ENCODE measurements at places on chromosomes 12 and 14. TPM values are rescaled to one million over a fixed set of nuclear protein-coding genes. Genes with fewer than 3 reads are reported as not detected.

The RTL1 gene
- polyA plus RNA-seq, result not detected

The CD69 gene
- polyA plus RNA-seq, result not detected

The BRF1 gene
- polyA plus RNA-seq, result 8.1 TPM

The ZNF140 gene
- 15.9 TPM for polyA plus RNA-seq

The MYH6 gene
- polyA plus RNA-seq, result not detected

DNA sequence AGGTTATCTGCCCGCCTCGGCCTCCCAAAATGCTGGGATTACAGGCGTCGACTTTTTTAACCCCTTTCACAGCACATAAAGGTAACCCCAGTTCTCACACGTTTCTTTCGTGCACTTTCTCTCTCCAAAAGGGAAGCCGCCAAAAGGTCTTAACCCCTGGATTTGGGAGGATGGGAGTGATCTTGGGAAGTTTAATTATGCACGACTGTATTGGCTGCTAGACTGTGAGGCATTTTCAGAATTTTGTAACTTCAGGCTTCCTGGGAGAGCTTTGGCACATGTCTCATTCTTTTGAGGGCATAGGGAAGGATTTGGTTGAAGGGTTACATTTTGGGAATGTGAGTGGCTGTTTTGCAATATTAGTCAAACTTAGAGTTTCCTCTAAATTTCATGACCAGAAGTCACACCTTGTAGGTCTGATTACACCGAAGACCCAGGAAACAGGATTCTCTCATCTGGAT, 1.4 kb upstream of the SMARCC2 start:
- H3K4me3 ChIP-seq, result peak overlapping the region; percentile 7
- H3K36me3 ChIP-seq, result peaks cover 4% of the 10 kb centered on the region
- no peak for DNase-seq
- H3K27me3 ChIP-seq, result no peaks in the 10 kb centered on the region
- peaks cover 13% of the 10 kb centered on the region for H3K4me1 ChIP-seq
- H3K27ac ChIP-seq, result peak overlapping the region; percentile 18

- DNase-seq, result no peak
- H3K36me3 ChIP-seq, result peaks cover 2% of the 10 kb centered on the region
- peak overlapping the region; percentile 94 for H3K27ac ChIP-seq
- H3K27me3 ChIP-seq, result no peaks in the 10 kb centered on the region
- H3K4me1 ChIP-seq, result peaks cover 23% of the 10 kb centered on the region
Observed at GRCh38 chr12:65170209-65170881, 962 bp downstream of the LEMD3 start.

DNA sequence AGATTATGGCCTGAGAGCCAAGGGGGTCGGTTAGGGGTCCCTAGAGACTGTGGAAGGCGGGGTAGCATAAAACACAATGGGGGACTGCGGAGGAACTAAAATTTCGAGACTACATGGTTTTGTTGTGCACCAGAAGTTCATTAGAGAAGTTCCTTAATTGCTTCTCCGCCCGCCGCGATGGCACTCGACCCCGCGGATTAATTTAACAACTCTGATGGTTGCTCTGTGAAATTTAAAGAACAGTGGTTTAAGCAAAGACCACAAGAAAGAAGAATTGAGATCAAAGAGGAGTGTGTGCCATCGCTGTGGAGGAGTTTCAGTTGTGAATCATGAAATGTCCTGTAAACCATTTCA, 1.4 kb upstream of the CCDC88C start:
- peaks cover 22% of the 10 kb centered on the region for H3K4me1 ChIP-seq
- DNase-seq, result no peak
- H3K27me3 ChIP-seq, result no peaks in the 10 kb centered on the region
- H3K36me3 ChIP-seq, result no peaks in the 10 kb centered on the region

DNA sequence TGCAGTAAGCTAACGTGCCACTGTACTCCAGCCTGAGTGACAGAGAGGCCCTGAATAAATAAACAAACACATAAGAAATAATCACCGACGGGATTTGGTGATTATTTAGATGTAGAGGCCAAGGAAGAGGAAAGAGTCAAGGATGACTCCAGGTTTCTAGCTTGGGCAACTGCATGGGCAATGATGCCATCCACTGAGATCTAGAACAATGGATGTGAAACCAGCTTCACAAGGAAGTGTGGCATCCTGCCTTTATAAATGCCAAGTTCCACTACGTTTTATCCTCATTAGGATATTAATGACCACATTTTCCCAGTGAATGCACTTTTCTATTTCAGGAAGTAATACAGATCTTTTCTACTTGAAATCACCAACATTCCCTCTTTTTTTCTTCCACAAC, 10.9 kb upstream of the PTGER2 start:
- peaks cover 4% of the 10 kb centered on the region for H3K27me3 ChIP-seq
- H3K27ac ChIP-seq, result no peak overlapping the region
- no peak overlapping the region for H3K4me3 ChIP-seq
- no peaks in the 10 kb centered on the region for H3K4me1 ChIP-seq
- DNase-seq, result no peak
- H3K36me3 ChIP-seq, result no peaks in the 10 kb centered on the region

DNA sequence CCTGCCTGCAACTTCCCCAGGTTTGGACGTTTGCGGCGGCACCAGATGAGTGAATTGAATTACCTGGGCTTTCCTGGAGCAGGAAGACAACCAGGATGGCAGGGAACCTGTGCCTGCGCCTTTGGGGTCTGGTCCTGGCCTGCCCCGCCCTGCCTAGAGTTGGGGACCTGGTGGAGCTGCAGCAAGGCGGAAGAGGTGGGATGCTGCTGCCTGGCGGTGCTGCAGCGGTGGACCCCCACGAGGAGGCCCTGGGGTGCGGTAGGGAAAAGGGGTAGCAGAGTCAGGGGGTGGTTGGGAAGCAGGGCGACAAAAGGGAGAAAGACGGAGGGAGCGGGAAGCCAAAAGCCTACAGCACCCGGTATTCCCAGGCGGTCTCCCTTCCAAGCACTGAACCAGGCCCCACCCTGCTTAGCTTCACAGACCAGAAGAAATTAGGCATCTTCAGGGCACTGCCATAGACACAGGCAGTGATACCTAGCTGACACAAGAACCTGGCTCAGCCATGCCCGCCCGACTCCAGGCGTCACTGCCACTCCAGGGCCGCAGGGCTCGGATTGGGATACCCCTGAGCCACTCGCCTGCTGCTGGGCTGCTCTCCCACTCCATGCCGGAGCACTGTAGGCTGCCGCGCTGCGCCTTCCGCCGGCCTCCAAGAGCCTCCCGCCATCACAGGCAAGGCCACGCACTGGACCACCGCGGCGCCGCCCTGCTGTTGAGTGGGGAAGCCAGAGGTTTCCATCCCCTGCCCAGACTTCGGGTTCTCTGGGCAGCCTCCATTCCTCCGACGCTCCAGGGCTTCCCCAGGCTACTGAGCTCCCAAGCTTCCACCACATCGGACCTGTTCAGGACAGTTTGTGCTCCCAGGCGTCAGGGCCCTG, 155.2 kb upstream of the ALG10B start:
- DNase-seq, result no peak
- H3K36me3 ChIP-seq, result no peaks in the 10 kb centered on the region
- H3K27me3 ChIP-seq, result no peaks in the 10 kb centered on the region
- H3K4me1 ChIP-seq, result no peaks in the 10 kb centered on the region
- H3K27ac ChIP-seq, result no peak overlapping the region

DNA sequence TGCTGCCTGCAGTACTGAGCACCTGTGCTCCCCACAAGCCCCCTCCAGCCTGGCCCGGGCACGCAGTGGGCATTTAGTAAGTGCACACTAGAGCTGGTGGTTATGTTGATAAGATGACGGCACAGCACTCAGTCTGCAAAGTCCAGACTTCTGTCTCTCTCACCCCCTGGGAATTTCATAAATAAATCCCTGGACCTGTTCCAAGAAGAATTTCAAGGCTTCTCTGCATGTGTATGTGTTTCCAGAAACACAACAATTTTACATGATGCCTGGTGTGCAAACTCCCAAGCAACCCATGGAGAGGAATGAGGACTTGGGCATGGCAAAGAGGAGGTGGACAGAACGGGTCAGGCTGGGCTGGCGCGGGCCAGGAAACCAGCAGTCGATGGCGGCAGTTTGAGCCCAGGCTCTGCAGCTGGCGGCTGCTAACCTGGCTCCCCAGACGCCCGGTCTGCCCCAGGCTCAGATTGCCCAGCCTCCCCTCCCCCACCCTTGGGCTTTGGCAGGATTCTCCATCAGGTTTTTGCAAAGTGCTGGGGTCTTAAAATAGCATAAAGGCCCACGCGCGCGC, 10.4 kb upstream of the ACVR1B start:
- DNase-seq, result no peak
- H3K4me3 ChIP-seq, result no peak overlapping the region
- peak overlapping the region; percentile 19 for H3K27ac ChIP-seq
- no peaks in the 10 kb centered on the region for H3K36me3 ChIP-seq
- H3K4me1 ChIP-seq, result peaks cover 34% of the 10 kb centered on the region
- no peaks in the 10 kb centered on the region for H3K27me3 ChIP-seq

DNA sequence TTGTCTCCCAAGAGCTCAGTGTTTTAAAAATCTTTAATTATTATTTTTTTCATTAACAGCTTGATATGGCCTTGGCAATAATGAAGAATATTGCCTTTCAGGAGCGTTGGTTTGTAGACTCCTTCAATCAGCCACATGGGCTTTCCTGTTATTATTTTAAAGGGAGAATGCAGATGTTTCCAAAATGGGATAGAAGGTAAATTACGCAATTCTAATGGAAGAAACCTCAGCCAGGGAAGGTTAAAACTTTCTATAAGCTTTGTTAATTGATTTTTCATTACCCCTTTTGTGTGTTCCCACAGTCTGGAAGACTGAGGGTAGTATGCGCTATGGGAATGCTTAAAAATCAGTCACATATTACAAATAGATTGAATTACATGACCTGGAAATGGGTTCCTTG, 188.4 kb upstream of the NAV3 start:
- H3K4me3 ChIP-seq, result no peak overlapping the region
- H3K36me3 ChIP-seq, result no peaks in the 10 kb centered on the region
- no peaks in the 10 kb centered on the region for H3K27me3 ChIP-seq
- DNase-seq, result no peak

- no peaks in the 10 kb centered on the region for H3K36me3 ChIP-seq
- H3K27ac ChIP-seq, result no peak overlapping the region
- no peak for DNase-seq
- peaks cover 19% of the 10 kb centered on the region for H3K4me1 ChIP-seq
Observed at GRCh38 chr14:61494018-61494417, 172.6 kb downstream of the PRKCH start.

- H3K4me1 ChIP-seq, result no peaks in the 10 kb centered on the region
- H3K27ac ChIP-seq, result no peak overlapping the region
- DNase-seq, result no peak
Observed at GRCh38 chr12:26031827-26032226, 73.3 kb downstream of the RASSF8 start.

DNA sequence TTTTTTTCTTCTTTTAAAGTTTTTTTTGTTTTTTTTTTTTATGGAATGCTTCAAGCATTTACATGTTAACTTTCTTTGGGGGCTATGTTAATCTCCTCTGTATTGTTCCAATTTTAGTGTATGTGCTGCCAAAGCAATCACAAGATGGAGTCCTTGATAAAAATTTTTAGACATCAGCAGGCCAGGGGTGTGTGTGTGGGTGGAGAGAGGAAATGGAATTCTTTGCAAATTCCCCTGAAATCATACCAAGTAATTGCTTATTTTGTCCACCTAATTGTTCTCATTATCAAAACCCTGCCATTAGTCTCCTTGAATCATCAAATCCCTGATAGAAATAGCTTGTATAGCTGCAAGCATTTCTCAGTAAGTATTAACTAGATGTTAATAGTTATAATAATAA, 21.7 kb downstream of the RNF212B start:
- H3K4me1 ChIP-seq, result no peaks in the 10 kb centered on the region
- H3K4me3 ChIP-seq, result no peak overlapping the region
- H3K36me3 ChIP-seq, result no peaks in the 10 kb centered on the region

GRCh38 chr12:25014961-25015360, 66.1 kb upstream of the BCAT1 start:
- no peaks in the 10 kb centered on the region for H3K36me3 ChIP-seq
- H3K4me3 ChIP-seq, result no peak overlapping the region
- no peaks in the 10 kb centered on the region for H3K4me1 ChIP-seq
- H3K27me3 ChIP-seq, result no peaks in the 10 kb centered on the region
- no peak for DNase-seq
- H3K27ac ChIP-seq, result no peak overlapping the region

- no peaks in the 10 kb centered on the region for H3K27me3 ChIP-seq
- H3K36me3 ChIP-seq, result no peaks in the 10 kb centered on the region
- no peaks in the 10 kb centered on the region for H3K4me1 ChIP-seq
- no peak overlapping the region for H3K4me3 ChIP-seq
- DNase-seq, result no peak
Observed at GRCh38 chr12:58496411-58497190, 423.7 kb downstream of the LRIG3 start.

GRCh38 chr14:52961060-52961639, 10.3 kb upstream of the FERMT2 start:
- H3K27ac ChIP-seq, result no peak overlapping the region
- no peaks in the 10 kb centered on the region for H3K36me3 ChIP-seq
- DNase-seq, result no peak
- H3K4me3 ChIP-seq, result no peak overlapping the region

DNA sequence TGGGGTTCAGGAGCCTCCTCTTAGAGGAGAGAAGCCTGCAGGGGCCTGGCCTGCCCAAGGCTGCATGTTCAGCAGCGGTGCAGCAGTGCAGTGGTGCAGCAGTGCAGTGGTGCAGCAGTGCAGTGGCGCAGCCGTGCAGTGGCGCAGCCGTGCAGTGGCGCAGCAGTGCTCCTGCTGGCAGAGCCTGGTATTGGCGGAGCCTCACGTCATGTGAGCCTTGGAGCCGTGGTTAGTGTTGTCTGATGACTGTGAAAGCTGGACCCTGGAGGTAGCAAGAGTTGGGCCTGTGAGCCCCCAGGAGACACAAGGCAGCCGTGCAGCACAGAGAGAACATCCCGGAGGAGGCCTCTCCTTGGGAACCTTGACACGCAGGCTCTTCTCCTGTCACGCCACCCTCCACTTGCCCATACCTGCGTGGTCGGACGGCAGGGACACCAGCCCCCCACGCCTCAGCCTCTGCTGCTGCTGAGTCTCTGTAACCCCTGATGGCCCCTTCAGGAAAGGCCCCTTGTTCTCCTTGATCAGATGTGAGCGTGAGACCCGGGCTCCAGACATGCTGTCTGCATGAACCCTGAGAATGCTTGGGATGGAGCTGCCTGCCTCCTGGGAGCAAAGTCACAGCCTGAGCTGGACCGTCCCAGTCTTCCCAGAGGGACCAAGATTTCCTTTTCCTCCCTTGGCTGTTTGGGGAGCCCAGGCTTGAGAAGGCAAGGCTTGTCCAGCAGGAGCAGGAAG, 193.7 kb downstream of the KIF26A start:
- H3K4me1 ChIP-seq, result no peaks in the 10 kb centered on the region
- no peak overlapping the region for H3K4me3 ChIP-seq
- DNase-seq, result no peak
- no peaks in the 10 kb centered on the region for H3K36me3 ChIP-seq

GRCh38 chr14:60315196-60315990, 66.4 kb downstream of the PPM1A start:
- no peak overlapping the region for H3K27ac ChIP-seq
- no peak overlapping the region for H3K4me3 ChIP-seq
